Esophagus squamous epithelium (tissue), 5 donors: ENCODE measurements at places on chromosomes 4 and X.

GRCh38 chrX:11129534-11130105 is 18.5 kb downstream of the HCCS start:
- DNase-seq: no peak

GRCh38 chr4:124833831-124834505 is 121.4 kb upstream of the ANKRD50 start:
- no peak for DNase-seq

GRCh38 chr4:82773057-82773456 is 25.5 kb downstream of the SCD5 start:
- DNase-seq: no peak

DNA sequence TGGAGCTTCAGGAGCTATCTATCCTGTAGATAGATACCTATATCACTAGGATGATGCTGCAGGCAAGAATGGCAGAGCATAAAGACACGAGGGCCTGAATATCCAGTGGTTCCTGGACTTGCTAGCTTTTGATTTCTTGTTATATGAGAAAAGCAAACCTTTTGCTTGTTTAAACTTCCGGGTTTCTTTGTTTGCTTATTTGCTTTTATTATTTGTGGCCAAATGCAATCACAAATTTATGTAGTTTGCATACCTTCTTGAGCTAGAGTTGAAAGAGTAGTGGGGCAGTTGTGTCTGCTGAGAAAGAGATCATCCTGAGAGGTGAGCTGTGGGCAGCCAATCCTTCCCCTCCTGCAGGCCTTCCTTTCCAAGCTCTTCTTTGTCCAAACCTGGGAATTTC is 245.7 kb downstream of the AR start:
- DNase-seq: no peak

- DNase-seq: no peak
These were observed 132.7 kb downstream of the TMEM164 start for GRCh38 chrX:110135618-110136017.
